ENCODE measurements at places on chromosomes 1 and 21.

- no peak for DNase-seq
Measured at GRCh38 chr1:244157731-244158438, 106.8 kb downstream of the ZBTB18 start.

DNA sequence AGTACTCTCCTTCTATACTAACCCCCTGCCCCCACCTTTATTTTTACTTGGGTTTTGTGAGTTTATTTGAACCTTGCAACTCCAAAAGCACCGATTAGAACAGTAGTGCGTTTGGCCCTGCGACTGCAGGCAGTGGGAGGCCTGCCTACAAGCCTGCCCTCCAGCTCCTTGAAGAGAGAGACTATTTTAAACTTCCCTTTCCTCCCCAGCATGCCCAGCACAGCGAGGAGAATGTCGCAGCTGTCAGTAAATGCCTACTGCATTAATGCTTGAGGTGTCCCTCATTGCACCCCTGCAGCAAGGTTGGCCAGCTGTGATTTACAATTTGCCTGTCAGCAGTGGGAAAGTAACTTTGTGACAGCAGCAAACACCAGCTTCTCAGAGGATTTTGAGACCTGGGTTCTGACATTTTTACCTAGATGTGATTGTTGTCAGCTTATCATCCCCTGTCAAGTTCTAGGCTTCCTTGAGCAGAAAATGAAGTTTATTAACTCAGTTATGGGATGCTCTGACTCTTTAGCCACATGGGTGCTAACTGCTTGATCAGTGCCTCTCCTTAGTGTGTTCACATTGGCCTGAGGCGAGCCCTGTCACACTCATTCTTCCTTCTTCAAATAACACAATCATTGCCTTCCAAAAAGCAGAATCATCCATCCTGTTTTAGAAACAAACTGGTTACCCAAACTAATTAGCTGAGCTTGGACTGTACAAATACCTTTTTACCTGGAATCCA is 170.6 kb downstream of the PDE4B start:
- no peak for DNase-seq

DNA sequence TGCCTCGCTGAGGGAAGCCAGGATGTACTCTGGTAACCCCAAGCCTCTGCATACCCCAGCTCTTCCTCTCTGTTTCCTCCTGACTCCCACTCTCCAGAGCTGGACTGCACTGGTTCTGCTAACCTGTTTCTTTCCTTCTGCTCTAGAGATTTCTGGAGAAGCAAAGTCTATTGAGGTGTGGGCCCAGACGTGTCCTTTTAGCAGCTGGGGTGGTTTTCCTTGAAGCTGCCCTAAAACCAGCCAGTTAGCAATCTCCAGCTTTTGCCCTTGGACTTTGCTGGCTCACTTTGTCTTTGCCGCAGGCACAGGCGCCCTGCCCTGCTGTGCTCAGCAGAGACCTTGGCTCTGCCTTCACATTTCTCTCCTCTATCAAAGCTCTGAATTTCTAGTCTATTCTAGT is 171.8 kb upstream of the IVNS1ABP start:
- no peak for DNase-seq

GRCh38 chr1:16115468-16115983 is 40.3 kb downstream of the EPHA2 start:
- DNase-seq = no peak

- no peak for DNase-seq
Measured at GRCh38 chr1:12161662-12162458, 4.9 kb upstream of the TNFRSF1B start.

- DNase-seq = peak; percentile 94
Measured at GRCh38 chr1:37813529-37814145, 5.6 kb upstream of the YRDC start.

DNA sequence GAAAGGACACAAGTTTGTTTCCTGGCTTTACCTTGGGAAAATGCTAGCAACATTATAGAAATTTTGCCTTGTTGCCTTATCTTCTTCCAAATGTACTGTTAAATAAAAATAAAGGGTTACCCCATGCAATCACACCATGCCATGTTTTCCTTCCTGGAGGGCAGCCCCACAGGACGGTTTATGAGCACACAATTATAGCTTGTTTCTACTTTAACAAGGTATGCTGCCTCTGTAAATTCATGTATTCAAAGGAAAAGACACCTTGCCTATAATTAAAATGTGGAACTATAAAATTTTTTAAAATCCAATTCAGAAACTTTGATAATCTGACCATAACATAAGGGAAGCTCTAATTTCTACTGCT is 63.4 kb downstream of the CAPN2 start:
- DNase-seq = no peak

DNA sequence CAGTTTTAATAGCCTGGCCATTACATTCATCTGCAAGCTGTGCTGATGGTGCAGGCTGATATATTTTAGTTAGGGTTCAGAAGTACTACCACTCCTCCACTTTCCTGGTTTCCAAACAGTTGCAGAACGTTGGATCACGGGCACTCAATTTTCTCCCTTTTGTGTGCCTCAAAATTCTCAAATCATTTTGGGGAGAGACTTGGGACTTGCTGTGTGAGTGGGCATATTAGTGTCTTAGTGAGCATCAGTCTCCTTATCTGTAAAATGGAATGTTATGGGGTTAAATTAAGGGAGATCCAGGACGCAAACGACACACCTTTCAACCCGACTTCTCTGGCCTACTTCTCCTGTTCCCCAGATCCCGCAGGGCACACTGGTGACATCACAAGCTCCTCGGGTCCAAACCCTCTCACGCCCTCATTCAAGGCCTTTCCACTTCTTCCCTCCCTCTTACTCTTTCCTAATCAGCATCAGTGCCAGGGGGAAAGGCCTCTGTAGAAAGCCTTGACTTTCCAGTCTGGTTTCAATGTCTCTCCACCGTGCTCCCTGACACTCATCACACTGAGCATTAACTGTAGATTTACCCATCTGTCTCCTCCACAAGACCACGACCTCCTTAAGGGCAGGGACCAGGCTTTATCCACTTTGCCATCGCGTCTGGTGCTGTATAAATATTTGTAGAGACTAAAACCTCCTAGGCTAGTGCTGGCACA is 1.2 kb downstream of the PIGP start:
- DNase-seq = peak; percentile 31

DNA sequence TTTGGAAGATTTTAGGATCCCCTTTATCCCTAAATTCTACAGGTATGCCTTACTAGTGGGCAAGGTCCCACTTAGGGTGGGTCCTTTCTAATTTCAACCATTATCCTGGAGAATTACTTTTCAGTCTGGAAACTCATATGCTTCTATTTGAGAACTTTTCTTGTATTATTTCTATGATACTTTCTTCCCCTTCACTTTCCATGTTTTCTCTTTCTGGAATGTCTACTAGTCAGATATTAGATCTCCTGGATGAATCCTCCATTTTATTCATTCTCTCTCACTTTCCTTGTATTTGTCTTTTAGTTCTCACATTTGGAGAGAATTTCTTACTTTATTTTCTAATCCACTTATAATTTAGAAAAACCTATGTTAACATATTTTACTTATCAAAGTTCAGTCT is 83.9 kb upstream of the SIPA1L2 start:
- no peak for DNase-seq

- DNase-seq = no peak
Measured at GRCh38 chr1:19668888-19669287, 4.2 kb downstream of the HTR6 start.

All from NCI-H526 (cell line).